Vagina (tissue), 2 donors: ENCODE measurements at places on chromosomes 6 and 20. TPM values are rescaled to one million over a fixed set of nuclear protein-coding genes. Genes with fewer than 3 reads are reported as not detected.

Gene TMEM200A
- 3.9 TPM for total RNA-seq

DNA sequence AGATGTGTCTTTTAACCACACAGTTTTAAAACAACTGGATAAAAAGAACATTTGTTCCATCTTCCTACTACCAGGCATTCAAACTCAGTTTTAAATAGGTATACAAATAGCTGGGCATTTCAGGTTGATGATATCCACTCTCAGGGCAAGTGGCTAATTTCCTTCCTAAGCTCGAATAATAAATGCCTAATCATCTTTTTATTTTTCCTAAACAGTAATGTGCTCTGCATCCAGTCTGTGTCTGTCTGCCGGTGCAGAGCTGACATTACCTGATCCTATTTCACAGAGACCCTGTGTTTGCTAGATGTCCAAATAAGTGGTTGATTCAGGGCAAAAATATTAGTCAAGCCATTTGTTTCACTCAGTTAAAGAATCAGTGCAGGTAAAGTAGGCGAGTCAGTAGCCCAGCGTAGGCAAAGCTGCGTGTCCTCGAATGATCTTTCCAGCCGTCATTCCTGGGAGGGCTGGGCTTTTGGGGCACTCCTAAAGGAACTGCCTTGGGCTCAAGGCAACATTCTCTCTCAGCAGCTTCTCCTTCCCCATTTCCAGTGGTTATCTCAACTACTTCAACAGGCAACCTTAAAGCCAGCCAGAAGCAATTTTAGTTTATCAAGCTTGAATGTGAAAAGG lies 74.2 kb upstream of the BMP2 start:
- H3K27ac ChIP-seq, result no peak overlapping the region
- H3K36me3 ChIP-seq, result no peaks in the 10 kb centered on the region
- no peak for DNase-seq
- no peaks in the 10 kb centered on the region for H3K27me3 ChIP-seq

Gene INSM1
- not detected for total RNA-seq

DNA sequence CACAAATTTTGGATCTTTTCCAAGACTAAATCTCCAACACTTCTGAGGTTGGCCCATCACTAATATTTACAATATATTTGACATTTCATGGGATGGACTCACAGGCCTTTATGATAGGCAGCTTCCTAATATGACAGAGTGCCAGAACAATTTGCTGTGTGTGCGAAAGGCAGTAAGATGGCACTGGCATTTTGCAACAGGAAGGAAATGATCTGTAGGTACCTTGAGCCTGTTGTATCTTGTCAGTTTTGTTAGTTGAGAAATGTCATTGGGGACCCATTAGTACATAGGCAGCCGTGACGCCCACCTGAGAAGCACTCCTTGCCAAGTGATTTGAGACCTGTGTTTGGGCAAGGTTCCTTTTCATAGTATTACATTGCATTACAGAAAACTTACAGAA lies 153.4 kb upstream of the HEY2 start:
- H3K27ac ChIP-seq, result no peak overlapping the region
- no peak for DNase-seq
- H3K27me3 ChIP-seq, result no peaks in the 10 kb centered on the region
- H3K4me1 ChIP-seq, result no peaks in the 10 kb centered on the region
- no peaks in the 10 kb centered on the region for H3K36me3 ChIP-seq

Gene MYH7B
- total RNA-seq, result under 0.01 TPM

Gene PBOV1
- not detected for total RNA-seq

Gene TMEM239
- not detected for total RNA-seq

Gene CCR6
- total RNA-seq, result 1.2 TPM

Gene PSMB9
- total RNA-seq, result 19.6 TPM

GRCh38 chr6:81962198-81962597 lies 209.7 kb upstream of the TENT5A start:
- no peaks in the 10 kb centered on the region for H3K4me1 ChIP-seq
- no peak for DNase-seq
- no peak overlapping the region for H3K4me3 ChIP-seq
- no peak overlapping the region for H3K27ac ChIP-seq

Gene HS3ST5
- total RNA-seq, result not detected

GRCh38 chr6:7241160-7241559 lies 71.8 kb downstream of the SSR1 start:
- H3K27ac ChIP-seq, result no peak overlapping the region
- peaks cover 22% of the 10 kb centered on the region for H3K4me1 ChIP-seq
- H3K4me3 ChIP-seq, result no peak overlapping the region
- no peak for DNase-seq

DNA sequence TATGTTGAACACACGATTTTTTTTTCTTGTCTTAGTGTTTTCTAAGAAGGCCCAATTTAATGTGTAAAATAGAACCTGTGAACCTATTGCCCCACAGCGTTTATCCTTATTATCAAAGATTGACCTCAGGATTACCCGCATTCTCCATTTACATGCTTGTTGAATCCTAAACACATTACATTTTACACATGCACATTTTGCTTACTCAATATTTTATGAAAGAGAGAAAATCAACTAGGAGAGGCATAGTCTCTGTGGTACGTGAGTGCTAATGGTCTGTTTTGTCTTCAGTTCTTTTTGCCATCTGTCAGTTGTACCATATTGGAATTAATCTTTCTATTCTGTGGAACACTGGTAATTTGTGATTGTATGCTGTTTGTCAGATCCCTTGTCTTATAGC lies 80.1 kb upstream of the SMIM8 start:
- peaks cover 33% of the 10 kb centered on the region for H3K36me3 ChIP-seq
- no peak for DNase-seq
- no peak overlapping the region for H3K27ac ChIP-seq

Gene SCRT2
- total RNA-seq, result not detected

GRCh38 chr6:93394471-93394870 lies 24.9 kb downstream of the EPHA7 start:
- H3K4me1 ChIP-seq, result no peaks in the 10 kb centered on the region
- H3K36me3 ChIP-seq, result no peaks in the 10 kb centered on the region
- H3K4me3 ChIP-seq, result no peak overlapping the region
- H3K27ac ChIP-seq, result no peak overlapping the region
- H3K27me3 ChIP-seq, result no peaks in the 10 kb centered on the region

Gene BPIFA1
- not detected for total RNA-seq

Gene NDRG3
- 21.1 TPM for total RNA-seq

DNA sequence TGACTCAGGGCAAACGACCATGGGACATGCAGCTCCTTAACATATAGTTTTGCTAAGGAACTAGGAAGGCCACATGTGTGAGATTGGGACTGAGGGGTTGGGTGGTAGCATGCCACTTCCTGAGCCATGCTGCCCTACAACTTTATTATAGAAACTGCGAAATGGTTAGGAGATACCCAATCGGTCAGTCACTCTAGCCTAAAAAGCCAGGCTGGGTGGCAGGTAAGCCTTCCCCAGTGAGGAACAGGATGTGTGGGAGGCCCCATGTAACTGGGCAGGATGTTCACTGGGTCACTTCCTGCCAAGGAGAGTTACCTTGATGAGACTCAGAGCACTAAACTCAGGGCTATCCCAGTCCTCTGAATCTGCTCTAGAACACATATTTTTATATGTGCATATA lies 123.5 kb downstream of the MAP3K7 start:
- no peaks in the 10 kb centered on the region for H3K4me1 ChIP-seq
- no peak overlapping the region for H3K27ac ChIP-seq
- DNase-seq, result no peak
- H3K27me3 ChIP-seq, result no peaks in the 10 kb centered on the region
- H3K4me3 ChIP-seq, result no peak overlapping the region
- no peaks in the 10 kb centered on the region for H3K36me3 ChIP-seq

DNA sequence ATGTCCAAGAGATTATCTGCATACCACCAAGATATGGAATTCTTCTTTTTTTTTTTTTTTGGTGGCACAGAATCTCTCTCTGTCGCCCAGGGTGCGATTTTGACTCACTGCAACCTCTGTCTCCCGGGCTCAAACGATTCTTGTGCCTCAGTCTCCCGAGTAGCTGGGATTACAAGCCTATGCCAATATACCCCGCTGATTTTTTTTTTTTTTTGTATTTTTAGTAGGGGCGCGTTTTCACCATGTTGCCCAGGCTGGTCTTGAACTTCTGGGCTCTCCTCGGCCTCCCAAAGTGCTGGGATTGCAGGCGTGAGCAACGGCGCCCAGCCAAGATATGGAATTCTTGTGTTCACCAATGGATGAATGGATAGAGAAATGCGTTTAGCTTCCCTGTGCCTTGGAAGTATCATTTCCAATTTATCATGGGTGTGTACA lies 31.0 kb downstream of the POM121L2 start:
- no peaks in the 10 kb centered on the region for H3K4me1 ChIP-seq
- H3K27me3 ChIP-seq, result no peaks in the 10 kb centered on the region
- H3K36me3 ChIP-seq, result no peaks in the 10 kb centered on the region

DNA sequence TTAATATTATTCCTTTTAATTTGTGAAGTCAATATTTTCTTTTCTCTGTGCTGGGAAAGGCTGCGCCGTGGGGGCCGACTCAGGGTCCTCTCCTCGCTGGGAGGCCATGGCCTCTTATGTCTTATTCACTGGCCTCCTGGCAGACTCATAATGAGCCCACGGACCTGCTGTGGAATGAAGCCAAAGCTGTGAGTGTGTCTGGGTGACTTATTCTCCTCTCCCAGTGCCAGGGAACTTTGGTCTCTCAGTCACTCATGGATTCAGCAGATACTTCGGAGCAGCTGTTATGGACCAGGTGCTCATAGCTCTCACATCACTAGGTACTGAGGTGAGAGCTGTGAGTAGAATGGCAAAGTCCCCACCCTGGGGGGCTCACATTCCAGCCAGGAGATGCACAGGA lies 297.6 kb downstream of the CDH26 start:
- H3K36me3 ChIP-seq, result no peaks in the 10 kb centered on the region
- no peaks in the 10 kb centered on the region for H3K27me3 ChIP-seq
- peaks cover 9% of the 10 kb centered on the region for H3K4me1 ChIP-seq

DNA sequence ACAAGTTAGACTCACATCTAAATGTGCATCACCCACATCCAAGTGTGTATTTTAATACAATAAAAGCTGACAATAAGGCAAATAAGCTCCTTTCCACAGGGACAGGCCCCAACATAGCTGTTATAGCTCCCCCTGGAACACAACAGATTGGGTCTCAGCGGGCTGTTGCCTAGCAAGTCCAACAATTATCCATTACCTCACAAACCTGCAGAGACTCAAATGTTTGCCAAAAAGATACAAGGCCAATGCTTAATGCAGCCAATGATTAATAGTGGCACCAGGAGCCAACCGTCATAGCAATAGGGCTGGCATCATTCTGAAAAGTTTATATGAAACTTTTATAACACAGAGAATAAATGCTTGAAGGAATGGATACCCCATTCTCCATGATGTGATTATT lies 35.7 kb downstream of the EPB41L2 start:
- no peaks in the 10 kb centered on the region for H3K27me3 ChIP-seq
- H3K27ac ChIP-seq, result no peak overlapping the region
- no peak overlapping the region for H3K4me3 ChIP-seq
- no peaks in the 10 kb centered on the region for H3K4me1 ChIP-seq
- DNase-seq, result no peak

DNA sequence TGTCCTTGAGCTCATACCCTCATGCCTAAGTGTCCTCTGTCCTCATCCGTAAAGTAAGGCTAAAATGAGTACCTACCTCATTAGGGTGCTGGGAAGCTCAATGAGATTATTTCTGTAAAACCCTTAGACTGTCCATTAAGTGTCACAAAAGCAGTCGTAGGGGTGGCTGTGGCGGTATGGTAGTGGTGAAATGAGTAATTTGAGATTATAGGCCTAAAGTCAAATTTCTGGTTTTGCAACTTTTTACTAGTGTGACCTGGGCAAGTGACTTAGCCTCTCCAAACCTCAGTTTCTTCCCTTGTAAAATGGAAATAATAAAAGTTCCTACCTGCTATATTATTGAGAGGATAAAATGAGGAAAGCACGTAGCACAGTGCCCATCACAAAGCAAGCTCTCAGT lies 148.2 kb upstream of the AKAP12 start:
- H3K4me1 ChIP-seq, result no peaks in the 10 kb centered on the region
- no peaks in the 10 kb centered on the region for H3K36me3 ChIP-seq
- no peak overlapping the region for H3K4me3 ChIP-seq
- no peak overlapping the region for H3K27ac ChIP-seq
- no peaks in the 10 kb centered on the region for H3K27me3 ChIP-seq

Gene ZNF831
- total RNA-seq, result 2.2 TPM
